Amygdala (tissue), 56 donors: ENCODE measurements at places on chromosomes 1 and 21.

GRCh38 chr1:228366866-228367741 lies 39.5 kb downstream of the TRIM11 start:
- DNase-seq, result no peak

DNA sequence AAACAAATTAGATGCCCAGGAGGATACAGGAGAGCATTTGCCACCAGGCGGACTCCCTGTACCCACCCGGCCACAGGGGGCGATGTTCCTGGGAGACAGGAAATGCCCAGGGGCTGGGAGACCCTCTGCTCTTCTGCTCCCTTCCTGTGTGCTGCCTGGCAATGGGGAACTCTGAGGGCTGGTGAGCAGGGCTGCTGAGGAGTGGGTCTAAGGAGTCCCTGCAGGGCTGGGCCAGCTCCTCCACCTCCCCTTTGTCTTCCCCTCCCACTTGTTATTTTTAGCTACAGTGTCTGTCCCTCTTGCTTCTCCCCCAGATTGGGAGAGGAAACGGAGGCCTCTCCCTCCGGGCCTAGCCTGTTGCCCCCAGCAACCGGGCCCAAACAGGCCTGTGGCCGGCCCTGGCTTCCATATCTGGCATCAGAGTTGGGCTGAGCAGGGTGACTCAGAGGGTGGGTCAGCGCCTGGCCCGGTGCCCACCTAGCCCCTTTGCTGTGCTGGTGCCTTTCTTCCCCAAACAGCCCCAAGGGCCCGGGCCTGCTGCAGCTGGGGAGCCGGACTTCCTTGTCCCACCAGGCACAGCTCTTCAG lies 11.6 kb downstream of the LMNA start:
- no peak for DNase-seq

GRCh38 chr1:92444351-92444750 lies 42.4 kb downstream of the GFI1 start:
- DNase-seq, result no peak

GRCh38 chr1:224433701-224434672 lies 610 bp downstream of the WDR26 start:
- no peak for DNase-seq

- no peak for DNase-seq
Measured at GRCh38 chr1:181643631-181644030, 160.3 kb downstream of the CACNA1E start.

DNA sequence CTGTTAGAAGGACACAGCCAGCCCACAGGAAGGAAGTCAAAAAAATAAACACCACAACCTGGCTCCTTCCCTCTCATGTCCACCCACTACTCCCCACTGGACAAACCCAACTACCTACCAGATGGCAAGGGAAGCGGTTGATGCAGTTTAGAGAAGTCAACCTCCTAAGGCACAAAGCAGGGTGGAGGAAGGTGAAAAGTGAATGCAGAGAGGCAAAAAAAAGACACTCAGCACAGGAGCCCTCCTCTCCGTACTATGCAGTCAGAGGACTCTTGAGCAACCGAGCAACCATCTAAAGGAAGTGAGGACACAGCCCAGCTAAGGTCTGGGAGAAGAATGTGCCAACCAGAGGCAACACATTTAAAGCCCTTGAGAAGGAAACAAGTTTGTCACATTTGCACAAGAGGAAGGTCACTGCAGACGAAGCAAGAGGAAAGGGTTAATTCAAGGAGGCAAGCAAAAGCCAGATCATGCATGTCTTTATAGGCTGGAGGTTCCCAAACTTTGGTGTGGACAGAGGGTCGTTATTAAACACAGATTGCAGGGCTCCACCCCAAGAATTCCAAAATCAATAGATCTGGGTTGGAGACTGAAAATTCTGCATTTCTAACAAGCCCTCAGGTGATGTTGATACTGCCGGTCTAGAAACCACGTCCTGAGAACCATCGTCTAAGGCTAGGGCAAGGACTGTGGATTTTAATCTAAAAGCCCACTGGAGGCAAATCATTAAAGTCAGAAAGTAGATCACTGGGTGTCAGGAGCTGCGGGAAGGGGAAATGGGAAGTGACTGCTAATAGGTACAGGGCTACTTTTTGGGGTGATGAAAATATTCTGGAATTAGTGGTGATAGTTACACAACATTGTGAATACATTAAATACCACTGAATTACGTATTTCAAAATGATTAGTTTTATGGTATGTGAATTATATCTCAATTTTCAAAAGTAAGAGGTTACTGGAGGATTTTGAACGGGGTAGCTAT lies 19.7 kb downstream of the TP53BP2 start:
- DNase-seq, result no peak

- DNase-seq, result peak; percentile 42
Measured at GRCh38 chr21:32257962-32258785, 20.7 kb downstream of the MIS18A start.

DNA sequence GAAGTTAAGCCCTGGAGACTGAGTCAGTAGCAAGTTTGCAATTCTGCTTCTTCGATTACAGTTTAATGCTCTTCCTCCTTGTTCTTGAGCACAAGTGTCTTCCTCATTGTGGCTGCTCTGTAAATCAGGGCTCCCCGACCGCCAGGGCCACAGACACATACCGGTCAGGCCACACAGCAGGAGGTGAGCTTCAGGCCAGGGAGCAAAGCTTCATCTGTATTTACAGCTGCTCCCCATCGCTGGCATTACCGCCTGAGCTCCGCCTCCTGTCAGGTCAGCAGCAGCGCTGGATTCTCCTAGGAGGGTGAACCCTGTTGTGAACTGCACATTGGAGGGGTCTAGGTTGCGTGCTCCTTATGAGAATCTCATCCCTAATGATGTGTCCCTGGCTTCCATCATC lies 1.7 kb upstream of the TRAPPC10 start:
- no peak for DNase-seq

GRCh38 chr1:52426371-52426770 lies 22.0 kb downstream of the PRPF38A start:
- no peak for DNase-seq

GRCh38 chr1:25977801-25978200 lies 20.1 kb downstream of the PAFAH2 start:
- DNase-seq, result no peak

- DNase-seq, result no peak
Measured at GRCh38 chr1:198125995-198126735, 30.6 kb upstream of the NEK7 start.

DNA sequence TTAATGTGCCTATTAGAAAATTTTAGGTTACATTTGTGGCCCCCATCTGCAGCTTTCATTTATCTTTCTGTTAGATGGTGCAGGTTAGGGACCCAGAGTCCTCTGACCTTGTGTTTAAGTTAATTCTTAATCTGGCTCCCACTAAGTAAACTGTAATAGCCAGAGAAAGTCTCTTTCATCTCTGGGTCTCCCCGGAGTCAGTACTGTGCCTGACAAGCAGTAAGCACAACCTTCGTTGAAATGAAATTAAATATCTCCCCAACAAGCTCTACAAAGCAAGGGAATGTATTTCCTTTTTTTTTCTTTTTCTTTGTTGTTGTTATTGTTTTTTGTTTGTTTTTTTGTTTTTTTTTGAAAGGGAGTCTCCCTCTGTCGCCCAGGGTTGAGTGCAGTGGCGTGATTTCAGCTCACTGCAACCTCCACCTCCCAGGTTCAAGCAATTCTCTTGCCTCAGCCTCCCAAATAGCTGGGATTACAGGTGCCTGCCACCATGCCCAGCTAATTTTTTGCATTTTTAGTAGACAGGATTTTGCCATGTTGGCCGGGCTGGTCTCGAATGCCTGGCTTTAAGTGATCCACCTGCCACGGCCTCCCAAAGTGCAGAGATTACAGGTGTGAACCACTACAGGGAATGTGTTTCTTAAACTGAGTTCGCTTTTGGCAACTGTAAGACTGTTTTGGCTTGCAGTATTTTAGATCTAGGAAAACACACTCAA lies 81.6 kb downstream of the HHIPL2 start:
- no peak for DNase-seq

GRCh38 chr1:7149080-7149838 lies 364.0 kb downstream of the CAMTA1 start:
- DNase-seq, result no peak

DNA sequence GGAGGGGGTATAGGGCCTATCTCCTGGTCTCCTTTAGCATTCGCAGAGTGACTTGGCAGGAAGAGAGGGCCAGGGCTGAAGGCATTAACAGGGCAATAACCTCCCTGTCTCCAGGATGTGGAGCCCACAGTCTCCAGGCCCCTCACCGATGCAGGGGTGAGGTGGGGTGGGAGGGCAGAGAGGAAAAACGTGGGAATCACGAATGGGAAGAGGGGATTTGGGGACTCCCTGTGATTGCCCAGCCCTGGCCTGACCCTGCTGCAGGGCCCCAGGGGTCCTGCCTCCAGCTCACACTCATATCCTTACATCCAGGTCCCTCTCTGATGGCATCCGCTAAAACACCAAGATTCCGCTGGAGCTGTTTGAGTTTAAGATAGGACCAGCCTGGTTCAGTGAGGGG lies 14.6 kb downstream of the TFAP2E start:
- DNase-seq, result no peak

DNA sequence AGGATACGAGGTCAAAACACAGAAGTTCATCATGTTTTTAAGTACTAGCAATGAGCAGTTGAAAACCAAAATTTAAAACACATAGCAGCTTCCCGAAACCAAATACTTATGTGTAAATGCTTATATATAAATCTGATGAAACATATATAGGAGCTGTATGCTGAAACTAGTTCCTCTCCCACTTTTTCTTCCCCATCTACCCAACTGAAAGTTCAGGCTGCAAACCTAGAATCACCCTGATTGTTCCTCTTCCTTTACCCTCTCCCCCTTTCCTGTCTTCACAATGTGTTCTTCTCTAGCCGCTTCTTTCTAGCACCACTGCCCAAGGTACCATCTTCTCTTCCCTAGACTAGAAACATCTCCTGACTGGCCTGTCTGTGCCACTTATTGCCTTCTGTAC lies 90.6 kb downstream of the ST3GAL3 start:
- DNase-seq, result no peak

DNA sequence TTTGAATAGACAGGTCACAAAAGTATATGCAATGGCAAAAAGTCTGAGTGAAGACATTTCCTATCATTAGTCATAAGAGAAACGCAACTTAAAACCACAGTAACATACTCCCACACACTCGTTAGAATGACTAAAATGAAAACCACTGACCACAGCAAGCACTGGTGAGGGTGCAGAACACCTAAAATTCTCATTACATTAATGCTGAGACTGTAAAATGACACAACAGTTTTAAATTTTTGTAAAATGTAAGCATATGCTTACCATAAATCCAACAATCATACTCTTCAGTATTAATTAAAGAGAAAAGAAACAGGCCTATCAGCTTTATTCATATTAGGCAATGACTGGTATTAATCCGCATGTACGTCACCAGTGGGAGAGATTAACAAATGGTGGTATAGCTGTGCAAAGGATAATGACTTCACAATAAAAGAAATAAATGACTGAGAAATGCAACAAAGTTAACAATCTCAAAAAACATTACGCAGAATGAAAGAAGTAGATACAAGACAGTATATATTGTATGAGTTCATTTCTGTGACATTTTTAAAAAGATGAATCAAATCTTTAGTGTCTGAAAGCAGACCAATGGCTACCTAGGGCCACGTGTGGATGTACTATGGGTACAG lies 253.5 kb downstream of the AKT3 start:
- DNase-seq, result no peak

- DNase-seq, result no peak
Measured at GRCh38 chr21:29193901-29194300, 63.5 kb downstream of the MAP3K7CL start.

DNA sequence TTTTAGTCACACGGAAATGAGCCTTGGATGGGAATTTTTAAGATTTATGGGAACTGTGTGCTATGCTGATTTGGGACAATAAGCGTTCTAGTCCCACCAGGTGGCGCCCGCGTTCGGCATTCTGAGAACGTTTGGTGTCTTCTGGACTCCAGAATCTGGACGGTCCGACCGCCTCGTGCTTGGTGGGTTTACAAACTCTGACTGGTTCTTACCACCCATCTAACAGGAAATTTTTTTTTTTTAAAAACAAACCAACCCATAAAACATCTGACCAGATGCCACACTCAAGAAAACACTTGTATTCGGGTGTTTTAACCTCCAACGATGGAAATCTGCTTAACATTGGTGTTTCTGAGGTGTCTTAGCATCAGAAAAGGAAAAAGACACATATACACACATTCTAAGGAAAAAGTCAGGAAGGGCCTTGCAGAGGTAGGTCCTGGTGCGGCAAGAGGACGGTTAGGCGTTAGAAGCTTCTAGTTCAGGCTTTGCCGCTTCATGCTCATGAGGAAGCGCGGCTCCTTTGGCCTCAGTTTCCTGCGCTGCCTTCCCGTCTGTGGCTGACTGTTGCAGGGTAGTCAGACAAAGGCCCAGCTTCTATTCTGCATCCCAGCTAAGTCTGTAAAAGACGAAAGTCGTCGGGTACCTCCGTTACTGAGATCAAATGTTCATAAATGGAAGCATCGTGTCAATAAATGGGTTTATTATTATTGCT lies 814 bp upstream of the DYRK3 start:
- DNase-seq, result peak; percentile 43

DNA sequence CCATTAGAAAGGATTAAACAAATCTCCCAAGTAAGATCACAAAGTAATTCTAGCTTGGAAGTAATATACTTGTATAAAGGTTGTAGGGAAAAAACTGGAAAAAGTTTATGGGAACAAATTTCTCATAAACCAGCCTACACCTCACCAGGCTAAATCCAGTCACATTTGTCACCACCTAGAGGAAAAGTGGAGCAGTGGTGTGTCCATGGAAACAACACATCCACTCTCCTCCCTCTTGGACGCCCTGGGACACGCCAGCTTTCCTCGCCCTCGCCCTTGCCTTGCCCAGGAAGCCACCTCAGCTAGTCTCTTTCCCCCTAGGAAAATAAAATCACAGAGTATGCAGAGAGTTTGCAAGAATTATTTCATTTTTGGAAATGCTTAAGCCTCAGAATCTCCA lies 2.2 kb downstream of the PALMD start:
- peak; percentile 3 for DNase-seq

- no peak for DNase-seq
Measured at GRCh38 chr1:85124091-85124490, 75.8 kb upstream of the MCOLN3 start.

DNA sequence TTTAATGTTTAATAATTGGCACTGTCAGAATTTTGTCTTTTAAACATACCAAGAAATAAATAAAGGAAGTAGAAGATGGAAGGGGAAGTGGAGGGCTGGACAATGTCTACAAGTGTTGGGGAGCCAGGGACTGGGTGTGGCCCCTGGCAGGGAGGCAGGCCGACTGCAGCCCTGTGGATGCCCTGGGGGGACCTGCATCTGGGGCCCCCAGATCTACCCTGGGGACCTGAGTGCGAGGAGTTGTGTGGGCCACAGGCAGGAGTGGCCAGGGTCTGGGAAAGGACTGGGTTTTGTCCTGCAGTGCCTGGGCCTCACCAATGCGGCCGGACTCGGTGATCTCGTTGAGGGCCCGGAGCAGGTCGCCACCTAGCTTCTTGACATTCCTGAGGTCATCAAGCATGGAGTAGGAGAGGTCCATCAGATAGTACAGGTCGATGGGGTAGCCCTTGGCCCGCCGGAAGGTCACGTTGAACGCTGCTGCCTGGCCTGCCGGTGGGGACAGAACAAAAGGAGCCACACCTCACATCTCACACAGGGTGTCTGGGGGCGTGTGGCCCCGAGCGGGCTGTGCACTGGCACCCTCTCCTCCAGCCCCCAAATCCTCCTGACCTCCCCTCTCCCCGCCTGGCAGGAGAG lies 17.5 kb downstream of the ITGB2 start:
- no peak for DNase-seq

GRCh38 chr1:202085682-202086373 lies 36.9 kb upstream of the GPR37L1 start:
- DNase-seq, result peak; percentile 41
